ELR (cell line): ENCODE measurements at places on chromosomes 4 and X.

GRCh38 chrX:24498975-24499374 lies 33.9 kb downstream of the PDK3 start:
- peak; percentile 37 for DNase-seq

DNA sequence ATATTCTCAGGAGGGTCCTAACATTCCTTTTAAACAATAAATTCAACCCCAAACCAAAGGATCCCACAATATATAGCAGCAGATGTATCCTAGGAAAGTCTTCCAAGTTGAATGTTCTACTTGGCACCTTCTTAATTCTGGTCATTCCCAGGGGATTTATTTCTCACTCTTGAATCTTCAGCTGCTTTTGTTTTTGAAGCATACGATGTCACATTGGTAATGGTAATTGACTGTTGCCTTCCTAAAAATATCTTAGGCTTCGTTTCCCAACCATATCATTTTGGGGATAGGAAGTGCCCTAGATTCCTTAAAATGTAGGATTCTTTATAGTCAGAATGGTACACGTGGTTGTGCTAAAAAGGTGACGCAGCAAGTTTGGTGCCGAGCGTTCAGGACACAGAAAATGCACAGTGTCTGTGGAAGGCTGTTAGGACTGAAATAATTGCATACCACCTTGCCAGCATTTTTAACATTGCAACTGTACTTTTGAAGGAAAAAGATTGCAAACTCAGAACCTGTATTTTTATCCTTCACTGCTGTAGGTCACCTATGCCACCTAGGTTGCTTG lies 8.1 kb downstream of the SNX25 start:
- DNase-seq, result no peak

- no peak for DNase-seq
These were observed 69.2 kb downstream of the KIT start for GRCh38 chr4:54726907-54727306.

GRCh38 chr4:169060391-169061091 lies 50.5 kb upstream of the CBR4 start:
- DNase-seq, result no peak

- DNase-seq, result peak; percentile 63
These were observed 50.5 kb upstream of the NDST3 start for GRCh38 chr4:117983541-117984365.

DNA sequence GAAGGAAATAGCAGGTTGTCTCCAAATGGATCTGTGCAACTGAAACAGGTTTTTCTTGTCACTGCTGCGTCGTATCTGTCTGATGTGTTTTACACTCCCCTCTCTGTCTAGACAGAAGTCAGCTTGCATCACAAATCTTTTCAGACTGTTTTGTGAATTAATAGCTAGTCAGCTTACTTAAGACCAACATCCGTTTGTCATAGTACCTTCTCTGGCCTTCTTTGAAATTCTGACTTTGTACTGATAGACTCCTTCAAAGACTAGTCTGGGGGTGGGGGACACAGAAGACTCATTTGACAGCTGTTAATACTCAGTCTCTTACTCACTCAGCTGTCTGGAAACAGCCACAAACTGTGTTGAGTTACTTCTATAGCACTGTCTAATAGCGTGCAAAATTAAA lies 197.8 kb downstream of the PALLD start:
- DNase-seq, result no peak

DNA sequence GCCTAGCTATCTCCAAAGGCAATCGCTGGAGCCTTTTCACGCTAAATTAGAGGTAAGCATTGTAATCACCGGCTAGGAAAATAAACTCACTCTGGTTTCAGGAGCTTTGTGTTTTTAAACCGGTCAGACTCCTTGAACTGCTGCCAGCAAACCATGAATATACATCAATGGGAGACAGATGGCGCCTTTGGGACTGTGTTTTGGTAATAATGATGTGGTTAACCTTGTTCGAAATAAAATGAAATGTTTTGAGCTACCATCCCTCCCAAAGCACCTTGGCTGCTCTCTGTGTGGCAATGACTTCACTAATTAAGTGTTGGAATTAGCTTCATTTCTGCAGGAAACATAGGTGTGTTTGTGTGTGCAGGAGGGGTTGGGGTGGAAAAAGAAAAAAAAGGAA lies 65.3 kb downstream of the CLNK start:
- DNase-seq, result peak; percentile 19

GRCh38 chr4:25792876-25793275 lies 69.9 kb downstream of the SEL1L3 start:
- no peak for DNase-seq

GRCh38 chrX:65866773-65867172 lies 173.1 kb downstream of the VSIG4 start:
- DNase-seq, result no peak

DNA sequence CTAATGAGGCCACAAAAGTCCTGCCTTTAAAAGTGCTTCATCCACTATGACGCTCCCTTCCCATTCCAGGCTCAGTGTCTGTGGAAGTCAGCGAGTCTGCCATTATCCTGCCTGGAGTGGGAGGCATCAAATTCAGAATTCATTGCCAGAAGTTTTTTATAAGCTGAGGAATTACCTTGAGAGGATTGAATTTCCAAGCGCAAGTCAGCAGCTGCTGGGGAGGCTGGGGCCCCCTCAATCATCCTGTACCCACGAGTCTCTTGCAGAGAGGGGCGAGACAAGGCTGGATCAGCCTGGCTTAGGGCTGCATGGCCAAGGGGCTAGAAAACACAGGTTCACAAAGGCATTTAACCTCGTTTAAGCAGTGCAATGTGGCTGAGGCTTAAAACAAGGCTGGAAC lies 170.5 kb upstream of the NOCT start:
- no peak for DNase-seq

DNA sequence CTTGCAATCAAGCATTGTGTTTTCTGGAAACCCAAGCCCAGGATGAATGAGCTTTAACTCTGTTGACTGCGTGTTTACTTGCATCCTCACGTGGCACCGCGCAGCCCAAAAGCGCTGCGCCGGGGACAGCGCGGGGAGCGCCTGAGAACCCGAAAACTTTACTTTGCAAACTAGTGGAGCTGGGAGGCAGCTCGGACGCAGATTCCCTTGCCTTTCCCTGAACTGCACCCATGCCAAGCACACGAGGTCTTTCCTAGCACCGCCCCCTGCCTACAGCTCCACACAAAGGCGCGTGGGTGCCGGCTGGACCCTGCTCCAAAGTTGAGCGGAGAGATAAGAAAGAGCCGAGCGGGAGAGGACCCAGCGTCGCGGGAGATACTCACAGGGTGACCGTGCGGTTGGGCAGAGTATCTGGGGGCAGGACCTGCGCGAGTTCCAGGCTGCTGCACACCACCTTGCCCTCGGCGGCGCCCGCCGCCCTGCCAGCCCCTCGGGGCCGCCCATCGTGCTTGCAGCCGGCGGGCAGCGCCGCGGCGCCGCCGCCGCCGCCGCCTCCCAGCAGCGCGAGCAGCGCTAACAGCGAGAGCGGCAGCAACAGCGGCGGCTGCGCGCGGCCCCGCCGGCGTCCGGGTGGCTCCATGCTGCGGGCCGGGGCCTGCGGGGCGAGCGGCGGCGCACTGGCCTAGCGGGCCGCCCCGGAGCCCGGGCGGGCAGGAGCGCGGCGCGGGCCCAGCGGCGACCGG lies 550 bp downstream of the ADGRA3 start:
- DNase-seq, result peak; percentile 77

DNA sequence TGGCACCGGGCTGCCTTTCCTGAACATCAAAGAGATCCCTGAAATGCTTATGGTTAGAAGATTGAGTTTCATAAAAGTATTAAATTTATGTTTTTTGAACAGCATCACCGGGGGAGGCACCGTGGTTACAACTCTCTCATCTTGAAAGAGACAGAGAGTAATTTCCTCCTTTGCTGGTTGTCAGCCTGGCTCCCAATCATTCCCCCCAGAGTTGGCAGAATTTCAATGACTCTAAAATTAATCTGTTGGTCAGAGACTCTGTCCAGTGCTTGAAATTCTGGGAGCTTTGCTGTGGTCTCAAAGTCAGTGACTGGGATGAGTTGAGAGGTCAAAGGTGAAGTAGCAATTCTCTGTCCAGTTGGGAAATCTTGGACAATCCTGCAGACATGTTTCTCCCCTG lies 135.9 kb downstream of the RAB28 start:
- DNase-seq, result peak; percentile 12

DNA sequence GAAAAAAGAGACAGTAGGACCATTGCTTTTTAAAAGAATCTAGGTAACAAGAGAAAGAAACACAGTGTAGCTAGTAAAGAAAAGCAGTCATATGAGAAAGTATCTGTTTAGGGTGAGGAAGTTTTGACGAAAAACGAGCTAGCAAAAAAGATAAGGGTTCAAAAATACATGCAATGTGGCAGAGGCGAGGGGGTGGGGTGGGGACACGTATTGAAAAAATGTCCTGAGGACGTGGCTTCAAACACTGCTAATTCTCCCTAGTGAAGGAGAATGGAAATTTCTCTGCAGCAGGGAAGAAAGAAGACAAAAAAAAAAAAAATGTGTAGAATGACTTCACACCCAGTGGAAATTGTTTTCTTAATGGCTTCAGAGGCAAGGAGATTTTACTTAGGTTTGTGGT lies 856.4 kb upstream of the INTU start:
- DNase-seq, result no peak

DNA sequence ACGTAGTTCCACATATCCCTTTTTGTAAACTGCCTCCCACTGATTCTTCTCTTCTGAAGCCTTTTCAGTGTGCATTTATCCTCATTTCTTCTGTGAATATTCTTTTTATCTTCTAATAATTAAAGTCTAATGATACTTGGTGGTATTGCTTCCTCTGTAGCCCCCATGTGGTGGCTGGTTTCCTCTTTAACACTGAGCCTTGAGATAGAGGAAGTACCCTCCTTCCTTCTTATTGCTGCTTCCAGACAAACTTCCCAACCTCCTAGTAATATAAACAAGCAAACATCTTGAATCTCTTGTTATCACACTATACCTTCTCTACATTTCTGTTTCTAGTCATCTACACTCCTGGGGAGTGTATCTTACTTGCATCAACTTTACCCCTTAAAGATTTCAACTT lies 310.5 kb upstream of the GIMD1 start:
- DNase-seq, result no peak
